A549 treated with CORT108297 at 1 μM for 4 hours (cell line): ENCODE measurements at places on chromosomes 5 and 9. TPM values are rescaled to one million over a fixed set of nuclear protein-coding genes. Genes with fewer than 3 reads are reported as not detected.

The LMNB1 gene
- 56.2 to 81.4 TPM (median 59.9 TPM) in 5 replicates for total RNA-seq

The SLC27A6 gene
- total RNA-seq, result 0.02 to 0.07 TPM (median 0.06 TPM) in 4 of 5 replicates, not detected in the other

The NR2F1 gene
- 3.8 to 5.7 TPM (median 4.7 TPM) in 5 replicates for total RNA-seq

The CCL28 gene
- 0.08 to 0.23 TPM (median 0.15 TPM) in 5 replicates for total RNA-seq

The CARD6 gene
- total RNA-seq, result 3.4 to 4.7 TPM (median 3.8 TPM) in 5 replicates
